Gastrocnemius medialis (tissue), 4 donors: ENCODE measurements at places on chromosomes 12 and 14. TPM values are rescaled to one million over a fixed set of nuclear protein-coding genes. Genes with fewer than 3 reads are reported as not detected.

- no peak for DNase-seq
Observed at GRCh38 chr14:99481745-99482099, 513 bp downstream of the CCNK start.

- no peak for DNase-seq
Observed at GRCh38 chr12:131578828-131579470, 131.9 kb upstream of the SFSWAP start.

FAM216A gene
- total RNA-seq, result 2.6 TPM

CLEC14A gene
- total RNA-seq, result 68.6 TPM

DNA sequence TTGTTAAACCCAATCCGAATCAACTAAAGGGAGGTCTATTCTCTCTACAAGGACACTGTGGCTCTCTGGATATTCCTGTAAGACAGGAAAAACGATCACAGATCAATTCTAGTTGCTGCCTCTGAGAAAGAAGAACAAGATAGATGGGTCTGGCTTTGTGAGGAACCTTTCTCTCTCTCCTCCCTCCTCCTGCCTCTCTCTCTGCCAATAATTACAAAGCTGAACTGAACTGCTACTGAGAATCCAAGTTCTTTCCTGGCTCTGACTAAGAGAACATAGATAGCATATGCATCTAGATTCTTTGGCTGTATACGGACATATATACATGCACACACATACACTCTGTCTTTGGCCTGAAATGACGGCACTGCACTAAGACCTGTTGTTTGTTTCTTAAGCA is 27.6 kb downstream of the ETV6 start:
- DNase-seq, result no peak
